ENCODE measurements at places on chromosomes 13 and 19.
A peak's percentile ranks its signal among the peaks of the same experiment; 100 is the strongest.

DNA sequence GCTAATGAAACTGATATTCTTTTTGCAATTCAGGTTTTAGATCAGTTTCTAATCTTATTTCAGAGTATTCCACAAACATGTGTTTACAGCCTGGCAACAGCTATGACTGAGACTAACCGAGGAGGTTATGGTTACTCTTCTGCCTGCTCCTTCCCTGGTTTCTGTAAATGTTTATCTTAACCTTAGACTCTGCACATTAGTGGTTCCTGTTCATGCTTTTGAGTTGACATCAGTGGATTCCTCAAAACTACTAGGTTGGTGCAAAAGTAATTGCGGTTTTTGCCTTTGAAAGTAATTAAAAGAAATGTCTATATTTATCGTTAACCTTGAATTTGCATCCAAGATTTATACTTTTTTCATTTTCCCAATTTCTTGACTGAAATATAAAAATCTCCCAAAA is 237.0 kb upstream of the TSHZ3 start:
- no peak for DNase-seq

DNA sequence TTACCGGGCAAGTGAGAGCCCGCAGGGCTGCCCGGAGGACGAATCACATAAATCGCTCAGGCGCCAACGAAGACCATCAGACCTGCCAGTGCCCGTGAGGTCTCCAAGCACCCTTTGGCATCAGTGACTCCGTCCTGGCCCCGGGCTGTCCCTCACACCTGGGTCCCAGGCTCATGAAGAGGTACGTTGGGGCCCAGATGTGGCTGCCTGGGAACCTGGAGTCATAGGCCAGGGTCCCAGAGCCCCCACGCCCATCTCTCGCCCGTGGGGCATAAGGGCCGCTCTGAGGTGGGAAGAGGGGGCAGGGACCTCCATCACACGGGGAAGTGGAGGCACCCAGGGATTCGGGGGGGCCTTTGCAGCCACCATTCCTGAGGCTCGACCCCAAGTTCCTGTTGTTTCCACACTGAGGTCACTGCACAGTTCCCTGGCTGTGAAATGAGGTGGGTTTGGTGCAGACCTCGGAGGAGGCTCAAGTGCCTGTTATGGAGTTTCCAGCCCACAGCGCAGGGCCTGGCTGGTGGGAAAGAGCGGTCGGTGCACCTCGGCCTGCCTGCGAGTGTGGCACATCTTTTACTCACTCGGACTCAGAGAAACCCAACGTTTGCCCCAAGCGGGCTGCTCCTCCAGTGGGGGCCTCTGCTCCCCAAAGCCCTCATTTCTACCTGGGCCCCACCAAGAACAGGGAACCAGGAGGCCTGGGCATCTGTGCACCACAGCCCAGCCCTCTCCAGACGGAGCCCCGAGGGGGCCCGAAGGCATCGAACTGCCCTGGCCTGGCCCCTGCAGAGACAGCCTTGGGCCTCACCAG is 35.9 kb upstream of the C13orf46 start:
- DNase-seq: no peak

GRCh38 chr19:10076535-10076934 is 9.6 kb upstream of the SHFL start:
- DNase-seq: no peak

DNA sequence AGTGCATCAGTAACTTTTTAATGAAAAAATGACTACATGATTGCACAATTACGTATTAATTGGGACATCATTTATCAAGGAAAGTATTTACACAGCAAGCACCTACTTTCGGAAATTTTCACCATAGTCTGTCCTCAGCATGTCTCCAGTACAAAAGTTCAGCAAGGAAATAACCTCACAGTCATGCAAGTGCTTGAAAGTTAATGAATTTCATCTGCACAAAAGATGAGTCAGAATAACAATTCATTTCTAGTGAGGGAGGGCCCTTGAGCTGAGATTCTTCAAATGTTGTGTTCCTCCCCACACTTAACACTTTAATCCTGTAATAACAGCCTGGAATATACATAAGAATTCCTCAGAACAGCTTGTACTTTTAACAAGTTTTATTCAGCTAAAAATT is 49.0 kb upstream of the OXGR1 start:
- no peak for DNase-seq

GRCh38 chr19:43811837-43812236 is 9.6 kb upstream of the LYPD5 start:
- no peak for DNase-seq

DNA sequence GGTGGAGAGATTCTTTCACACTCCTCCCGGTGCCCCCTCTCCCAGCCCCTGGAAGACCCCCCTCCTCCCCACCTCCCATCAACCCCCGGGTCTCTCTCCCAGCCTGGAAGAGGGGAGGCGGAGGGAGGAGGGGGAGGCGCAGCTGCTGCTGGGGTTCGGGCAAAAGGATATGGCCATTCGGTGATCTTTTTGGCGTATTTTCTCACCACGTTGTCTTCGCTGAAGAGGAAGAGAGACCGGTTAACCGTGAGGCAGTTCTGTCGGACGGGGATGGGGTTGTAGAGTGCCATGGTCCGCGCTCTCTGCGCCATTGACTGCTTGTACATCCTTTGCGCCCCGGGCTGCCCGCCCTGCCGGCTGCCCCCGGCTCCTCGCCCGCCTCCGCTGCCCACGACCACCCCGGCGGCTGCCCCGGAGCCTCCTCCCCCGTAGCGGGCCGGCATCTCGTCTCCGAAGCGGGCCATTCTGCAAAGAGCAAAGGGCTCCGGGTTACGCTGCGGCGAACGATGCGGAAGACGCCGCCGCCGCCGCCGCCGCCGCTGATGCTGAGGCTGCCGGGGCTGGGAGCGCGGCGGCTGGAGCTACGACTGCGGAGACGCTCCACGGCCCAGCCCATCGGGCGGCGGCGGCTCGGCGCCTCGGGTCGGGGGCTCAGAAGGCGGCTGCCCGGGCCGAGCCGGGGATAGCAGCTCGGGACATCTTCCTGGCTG is 363 bp downstream of the CACNA1A start:
- peak; percentile 42 for DNase-seq

DNA sequence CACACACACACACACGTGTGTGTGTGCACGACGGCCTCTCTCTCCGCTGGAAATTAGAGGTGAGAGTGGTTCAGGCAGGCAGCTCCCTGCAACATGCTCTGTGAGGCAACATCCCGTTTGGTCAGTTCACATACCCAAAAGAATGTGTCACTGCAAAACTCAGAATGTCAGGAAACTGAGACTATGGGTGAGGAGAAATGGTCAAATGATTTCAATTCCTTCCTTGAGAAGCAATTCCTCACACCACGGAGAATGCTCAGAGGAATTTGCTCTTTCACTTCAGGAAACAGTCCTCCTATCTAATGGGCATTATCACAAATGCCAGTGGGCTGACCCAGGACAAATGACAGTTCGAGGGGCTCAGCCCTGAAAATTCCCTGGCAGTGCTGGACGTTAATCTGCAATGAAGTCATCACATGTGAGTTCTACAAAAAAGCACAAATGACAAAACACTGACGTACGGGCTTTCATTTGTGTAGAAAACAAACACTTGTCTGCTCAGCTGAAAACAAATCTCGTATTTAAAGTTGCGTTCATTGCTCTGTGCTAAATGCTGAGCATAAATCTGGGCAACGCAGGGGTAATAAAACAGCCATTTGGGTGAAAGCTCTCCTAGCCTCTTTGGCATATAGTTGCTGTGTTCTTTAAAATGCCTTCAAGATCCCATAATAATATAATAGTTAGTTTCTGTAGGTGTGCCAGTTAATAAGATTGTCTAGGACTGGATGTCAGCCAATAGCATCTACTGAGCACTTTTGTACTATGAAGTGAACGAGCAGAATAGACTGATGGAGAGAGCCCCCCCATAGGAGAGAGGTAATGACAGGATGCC is 18.6 kb upstream of the LATS2 start:
- DNase-seq: peak; percentile 78

DNA sequence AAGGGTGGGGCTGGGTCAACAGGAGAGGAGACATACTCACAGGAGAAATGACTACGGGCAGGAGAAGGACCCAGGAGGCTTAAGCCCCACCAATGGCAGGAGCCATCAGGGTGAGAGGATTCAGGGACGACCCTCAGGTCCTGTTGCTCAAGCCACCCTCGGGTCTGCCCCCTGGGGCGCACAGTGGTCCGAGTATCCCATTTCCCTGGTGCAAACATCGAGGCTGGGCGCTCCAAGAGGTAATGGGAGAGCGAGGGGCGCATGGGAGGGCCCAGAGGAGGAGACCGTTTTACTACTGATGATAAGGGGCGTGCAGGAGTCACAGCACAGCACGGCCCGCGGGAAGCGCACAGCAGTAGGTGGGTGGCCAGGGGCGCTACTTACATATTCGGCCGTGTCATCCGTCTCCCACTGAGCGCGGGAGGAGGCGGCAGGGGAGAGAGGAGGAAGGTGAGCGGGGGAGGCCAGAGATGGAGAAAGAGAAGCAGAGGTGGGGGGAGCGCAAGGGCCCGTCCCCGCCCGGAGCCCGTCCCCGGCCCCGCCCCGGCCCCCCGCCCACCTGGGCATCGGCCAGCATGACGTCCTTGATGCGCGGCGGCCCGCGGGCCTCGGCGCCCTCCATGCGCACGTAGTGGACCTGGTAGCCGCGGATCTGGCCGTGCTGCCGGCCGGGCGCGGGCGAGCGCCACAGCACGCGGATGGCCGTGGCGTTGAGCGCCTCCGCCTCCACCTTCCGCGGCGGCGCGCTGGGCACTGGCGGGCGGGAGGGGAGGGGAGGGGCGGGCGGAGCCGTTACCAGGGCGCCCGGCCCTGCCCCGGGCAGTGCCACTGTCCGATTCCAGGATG is 111.5 kb downstream of the PTPRS start:
- no peak for DNase-seq

DNA sequence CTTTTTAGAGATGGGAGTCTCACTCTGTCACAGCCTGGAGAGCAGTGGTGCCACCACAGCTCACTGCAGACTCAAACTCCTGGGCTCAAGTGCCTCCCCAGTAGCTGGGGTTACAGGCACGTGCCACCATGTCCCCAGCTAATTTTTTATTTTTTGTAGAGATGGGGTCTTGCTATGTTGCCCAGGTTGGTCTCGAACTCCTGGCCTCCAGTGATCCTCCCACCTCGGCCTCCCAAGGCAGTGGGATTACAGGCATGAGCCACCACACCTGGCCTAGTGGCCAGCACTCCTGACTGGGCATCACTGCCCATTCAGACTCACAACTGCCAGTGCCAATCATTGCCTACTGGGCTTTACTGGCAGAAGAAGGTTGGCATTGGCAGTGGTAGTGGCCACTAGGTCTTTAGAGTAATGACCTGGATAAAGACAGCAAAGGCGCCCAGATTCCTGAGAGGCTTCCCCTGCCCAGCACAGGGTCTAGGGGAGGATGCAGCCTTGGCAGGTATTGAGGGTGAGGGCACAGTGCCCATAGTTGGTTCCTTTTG is 26.8 kb upstream of the SLC7A10 start:
- no peak for DNase-seq

- DNase-seq: peak; percentile 51
These were observed 524.7 kb downstream of the GPC5 start for GRCh38 chr13:91922969-91923592.

DNA sequence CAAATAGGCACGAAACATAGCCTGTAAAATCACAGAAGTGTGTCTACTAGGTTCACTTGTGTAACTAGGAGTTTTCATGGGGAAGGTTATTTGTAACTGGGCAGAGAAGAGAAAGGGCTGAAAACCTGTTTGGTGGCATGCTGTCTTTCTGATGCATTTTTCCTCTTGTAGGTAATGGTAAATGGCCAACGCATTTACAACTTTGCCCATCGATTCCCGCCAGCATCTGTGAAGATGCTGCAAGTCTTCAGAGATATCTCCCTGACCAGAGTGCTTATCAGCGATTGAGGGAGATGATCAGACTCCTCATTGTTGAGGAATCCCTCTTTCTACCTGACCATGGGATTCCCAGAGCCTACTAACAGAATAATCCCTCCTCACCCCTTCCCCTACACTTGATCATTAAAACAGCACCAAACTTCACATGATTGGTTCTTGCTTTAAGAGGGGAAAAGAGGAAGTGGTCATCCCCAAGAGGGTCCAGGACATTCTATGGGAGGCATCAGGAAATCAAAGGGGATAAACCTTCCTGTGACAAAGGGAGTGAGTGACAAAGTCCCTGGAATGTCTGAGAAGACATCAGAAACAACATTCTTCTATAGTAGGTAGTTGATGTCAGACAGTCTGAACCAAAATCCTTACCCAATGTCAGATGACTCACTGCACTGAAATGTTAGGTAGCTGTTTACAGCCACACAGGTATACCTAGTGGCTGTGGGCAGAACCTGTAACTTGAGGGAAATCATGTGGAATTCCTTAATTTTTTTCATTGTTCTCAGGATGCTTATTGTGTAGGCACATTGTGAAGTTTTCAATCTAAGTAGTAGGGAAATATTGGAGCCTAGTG is 5.0 kb downstream of the LGALS14 start:
- DNase-seq: peak; percentile 80

DNA sequence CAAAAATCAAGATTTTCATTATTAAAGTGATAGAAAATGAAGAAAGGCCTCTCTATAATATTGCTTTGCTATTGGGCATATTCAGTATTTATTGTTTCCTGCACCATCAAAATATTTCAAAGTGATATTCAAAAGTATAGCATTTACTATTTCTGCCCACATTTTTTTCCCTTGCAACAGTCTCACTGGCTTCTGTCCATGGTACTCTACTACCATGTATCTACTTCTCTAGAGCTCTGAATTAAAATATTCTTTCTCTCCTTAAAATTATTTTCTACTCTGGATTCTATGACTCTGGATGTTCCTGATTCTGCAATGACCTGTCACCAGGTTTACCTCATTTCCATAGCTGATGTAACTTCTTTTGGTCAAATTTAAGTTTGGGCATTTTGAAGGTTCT is 1508.3 kb upstream of the PRR20A start:
- DNase-seq: no peak

- DNase-seq: peak; percentile 11
These were observed 920.9 kb downstream of the SLITRK5 start for GRCh38 chr13:88592105-88592504.

DNA sequence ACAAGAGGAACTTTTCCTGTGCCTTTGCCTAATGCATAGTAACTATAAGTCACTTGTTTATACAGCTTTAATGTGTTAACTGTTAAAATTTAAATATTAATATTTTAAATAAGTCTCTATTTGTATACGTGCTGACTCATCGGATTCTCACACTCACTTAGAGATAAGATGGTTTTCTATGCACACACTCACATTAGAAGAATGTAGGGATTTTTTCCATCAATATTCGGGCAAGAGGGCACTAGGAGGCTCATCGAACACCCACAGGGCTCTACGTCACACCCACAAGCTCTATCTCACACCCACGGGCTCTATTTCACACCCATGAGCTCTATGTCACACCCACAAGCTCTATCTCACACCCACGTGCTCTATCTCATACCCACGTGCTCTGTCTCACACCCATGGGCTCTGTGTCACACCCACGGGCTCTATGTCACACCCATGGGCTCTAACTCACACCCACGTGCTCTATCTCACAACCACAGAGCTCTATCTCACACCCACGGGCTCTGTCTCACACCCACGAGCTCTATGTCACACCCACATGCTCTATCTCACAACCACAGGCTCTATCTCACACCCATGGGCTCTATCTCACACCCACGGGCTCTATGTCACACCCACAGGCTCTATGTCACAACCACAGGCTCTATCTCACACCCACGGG is 73.4 kb downstream of the COL4A2 start:
- DNase-seq: peak; percentile 55

All from mesendoderm (in vitro differentiated cells).